ENCODE measurements at places on chromosomes 3 and 15.

DNA sequence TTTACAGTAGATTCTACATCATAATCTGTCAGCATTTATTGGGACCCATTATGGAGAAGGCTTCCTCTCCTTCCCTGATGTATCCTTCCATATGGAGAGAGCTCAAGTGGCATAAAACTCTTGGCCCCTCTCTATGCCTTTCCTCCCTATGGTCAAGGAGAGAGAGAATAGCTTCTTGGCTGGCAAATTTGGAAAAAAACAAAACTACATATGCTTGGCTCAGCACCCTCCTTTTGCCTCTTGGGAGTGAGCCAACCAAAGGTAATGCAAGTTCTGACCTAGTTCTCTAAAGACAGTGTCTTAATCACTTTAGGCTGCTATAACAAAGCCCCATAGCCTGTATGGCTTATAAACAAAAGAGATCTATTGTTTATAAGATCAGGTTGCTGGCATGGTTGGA, 37.5 kb downstream of the C3orf70 start:
- no peak for DNase-seq

DNA sequence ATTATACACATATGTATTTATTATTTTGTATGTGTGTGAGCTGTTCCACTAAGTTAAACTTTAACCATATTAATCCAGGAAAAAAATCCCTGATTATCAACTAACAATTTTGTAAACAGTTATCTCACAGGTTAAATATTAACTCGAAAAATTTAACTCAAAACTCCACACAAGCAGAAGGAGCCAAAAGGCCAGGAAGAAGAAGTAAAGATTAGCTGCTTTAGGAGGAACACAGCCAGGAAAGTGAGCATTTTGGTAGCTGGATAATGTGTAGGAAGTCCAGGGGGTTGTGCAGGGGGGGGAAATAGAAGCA, 425.0 kb downstream of the TIGIT start:
- DNase-seq, result no peak

DNA sequence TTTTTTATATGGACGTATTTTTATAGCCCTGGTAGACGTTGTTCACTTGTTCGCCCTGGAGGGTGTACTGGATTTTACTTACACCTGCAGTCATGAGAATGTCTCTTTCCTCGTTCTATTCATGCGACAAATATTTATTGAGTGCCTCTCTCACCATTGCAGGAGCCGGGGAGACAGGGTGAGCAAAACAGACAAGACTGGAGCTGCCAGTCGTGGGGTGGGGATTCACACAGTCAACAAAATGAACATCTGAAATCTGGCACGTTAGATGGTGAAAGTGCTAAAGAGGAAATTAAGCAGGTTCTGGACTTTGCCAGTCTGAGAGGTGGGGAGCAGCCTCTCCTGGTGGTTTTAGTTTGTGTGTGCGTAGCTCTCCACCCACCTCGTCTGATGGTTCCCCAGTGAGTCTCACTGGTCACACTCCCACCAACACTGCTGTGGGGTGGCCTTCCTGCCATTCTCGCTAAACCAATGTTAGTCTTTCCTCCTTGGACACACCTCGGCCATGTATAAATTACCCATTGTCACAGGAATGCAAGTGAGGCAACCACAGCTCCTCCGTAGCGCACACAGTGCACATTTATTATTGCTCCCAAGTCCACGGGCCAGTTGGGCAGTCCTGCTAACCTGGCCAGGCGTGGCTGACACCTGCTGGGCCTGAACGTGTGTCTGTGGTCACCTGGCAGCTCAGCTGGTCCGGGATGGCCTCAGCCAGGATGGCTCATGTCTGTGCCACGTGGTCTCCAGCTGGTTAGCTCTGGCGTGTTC, 31.5 kb downstream of the FBLN2 start:
- DNase-seq, result no peak

- DNase-seq, result no peak
Measured at GRCh38 chr3:143203142-143203541, 83.6 kb downstream of the CHST2 start.

- no peak for DNase-seq
Measured at GRCh38 chr3:55191911-55192775, 264.3 kb upstream of the LRTM1 start.

DNA sequence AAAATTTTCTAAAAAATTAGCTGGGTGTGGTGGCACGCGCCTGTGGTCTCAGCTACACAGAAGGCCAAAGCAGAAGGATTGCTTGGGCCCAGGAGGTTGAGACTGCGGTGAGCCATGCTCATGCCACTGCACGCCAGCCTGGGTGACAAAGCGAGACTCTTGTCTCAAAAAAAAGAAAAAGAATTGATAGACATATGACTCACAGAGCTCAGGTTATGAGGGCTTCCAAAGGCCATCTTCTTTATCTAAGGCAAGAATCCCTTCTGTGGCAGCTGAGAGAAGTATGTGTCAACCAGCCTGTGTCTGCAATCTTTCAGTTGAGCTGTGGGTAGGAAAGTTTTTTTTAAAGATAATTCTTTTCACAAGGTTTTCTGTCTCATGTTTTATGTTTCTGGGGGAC, 53.9 kb downstream of the MRPS25 start:
- DNase-seq, result no peak

GRCh38 chr3:151445273-151446001, 15.4 kb downstream of the IGSF10 start:
- DNase-seq, result no peak

DNA sequence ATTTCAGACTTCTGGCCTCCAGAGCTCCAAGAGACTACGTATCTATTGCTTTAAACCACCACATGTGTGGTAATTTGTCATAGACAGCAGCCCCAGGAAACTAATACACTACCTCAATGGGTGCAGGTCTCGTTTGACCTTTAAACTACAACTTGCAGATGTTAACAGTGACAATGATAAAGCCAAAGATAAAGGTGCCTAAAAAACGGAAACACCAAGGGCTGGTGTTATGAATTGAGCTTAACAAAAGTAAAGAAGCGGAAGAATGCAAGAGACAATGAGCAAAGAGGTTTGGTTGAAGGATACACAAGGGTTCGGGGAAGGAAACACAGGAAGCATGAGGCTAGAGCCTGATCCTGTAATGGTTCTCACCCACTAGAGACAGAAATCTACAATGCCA, 50.8 kb downstream of the RFTN1 start:
- no peak for DNase-seq

- DNase-seq, result no peak
Measured at GRCh38 chr3:165070682-165071081, 7.6 kb downstream of the SI start.
